ENCODE measurements at places on chromosomes 1 and 21.

- DNase-seq: no peak
Observed at GRCh38 chr1:205316161-205316566, 5.4 kb downstream of the NUAK2 start.

DNA sequence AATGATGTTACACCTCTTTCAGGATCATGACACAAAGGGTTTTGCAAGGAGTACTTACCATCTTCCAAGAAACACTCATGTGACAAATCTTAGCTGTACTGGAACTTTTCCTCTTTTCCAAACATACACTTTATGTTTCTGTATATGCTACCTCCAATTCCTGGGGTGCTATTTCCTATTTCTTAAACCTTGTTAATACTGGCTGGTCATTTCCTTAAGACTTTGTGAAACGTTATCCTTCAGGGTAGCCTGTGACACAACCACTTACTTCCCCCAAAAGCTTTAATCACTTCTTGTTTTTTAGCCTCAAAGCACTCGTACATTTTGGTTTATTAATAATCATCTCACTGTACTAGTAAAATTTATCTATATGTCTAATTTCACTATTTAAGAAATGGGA lies 39.4 kb downstream of the OR10Z1 start:
- no peak for DNase-seq

DNA sequence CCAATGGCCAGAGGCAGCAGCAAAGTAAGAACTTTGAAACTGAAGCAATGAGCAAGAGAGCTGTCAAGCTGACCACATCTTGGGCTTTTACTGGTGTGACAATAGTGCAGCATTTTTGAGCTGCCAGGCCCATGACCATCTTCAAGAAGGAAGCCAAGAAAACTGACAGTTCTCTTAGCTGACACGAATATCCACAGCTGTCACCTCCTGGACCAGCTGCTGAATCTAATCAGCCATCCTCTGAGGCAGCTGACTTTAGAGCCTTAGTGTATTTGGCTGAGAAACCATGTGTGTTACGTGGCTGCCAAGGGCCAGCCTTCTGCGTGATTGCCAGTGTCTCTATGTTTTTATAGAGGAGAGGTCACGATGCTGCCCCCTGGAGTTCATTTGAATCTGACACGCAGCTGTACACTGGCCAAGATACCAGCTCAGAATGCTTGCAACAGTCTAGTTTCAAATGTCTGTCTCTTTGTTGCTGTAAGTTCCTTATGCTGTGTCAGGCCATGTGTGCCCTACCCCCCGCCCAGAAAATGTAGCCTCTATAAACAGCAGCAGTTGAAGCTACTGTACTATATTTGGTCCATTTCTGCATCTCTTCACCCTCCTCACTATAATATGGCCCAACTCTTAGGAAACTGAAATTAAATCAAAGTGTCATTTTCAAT lies 39.7 kb downstream of the PALMD start:
- DNase-seq: peak; percentile 75

GRCh38 chr1:180533266-180533987 lies 25.3 kb upstream of the OVAAL start:
- peak; percentile 56 for DNase-seq

DNA sequence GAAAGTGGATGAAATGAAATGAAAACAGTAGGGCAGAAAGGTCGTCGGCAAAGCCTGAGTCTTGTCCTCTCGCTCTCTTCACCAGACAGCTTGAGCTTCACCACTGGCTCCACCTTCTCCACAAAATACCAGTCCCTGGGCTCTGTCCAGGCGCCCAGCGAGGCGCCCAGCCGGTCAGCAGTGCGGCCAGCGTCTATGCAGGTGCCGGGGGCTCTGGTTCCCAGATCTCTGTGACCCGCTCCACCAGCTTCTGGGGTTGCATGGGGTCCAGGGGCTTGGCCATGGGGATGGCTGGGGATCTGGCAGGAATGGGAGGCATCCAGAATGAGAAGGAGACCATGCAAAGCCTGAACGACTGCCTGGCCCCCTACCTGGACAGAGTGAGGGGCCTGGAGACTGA lies 600.5 kb upstream of the ZP4 start:
- DNase-seq: no peak

DNA sequence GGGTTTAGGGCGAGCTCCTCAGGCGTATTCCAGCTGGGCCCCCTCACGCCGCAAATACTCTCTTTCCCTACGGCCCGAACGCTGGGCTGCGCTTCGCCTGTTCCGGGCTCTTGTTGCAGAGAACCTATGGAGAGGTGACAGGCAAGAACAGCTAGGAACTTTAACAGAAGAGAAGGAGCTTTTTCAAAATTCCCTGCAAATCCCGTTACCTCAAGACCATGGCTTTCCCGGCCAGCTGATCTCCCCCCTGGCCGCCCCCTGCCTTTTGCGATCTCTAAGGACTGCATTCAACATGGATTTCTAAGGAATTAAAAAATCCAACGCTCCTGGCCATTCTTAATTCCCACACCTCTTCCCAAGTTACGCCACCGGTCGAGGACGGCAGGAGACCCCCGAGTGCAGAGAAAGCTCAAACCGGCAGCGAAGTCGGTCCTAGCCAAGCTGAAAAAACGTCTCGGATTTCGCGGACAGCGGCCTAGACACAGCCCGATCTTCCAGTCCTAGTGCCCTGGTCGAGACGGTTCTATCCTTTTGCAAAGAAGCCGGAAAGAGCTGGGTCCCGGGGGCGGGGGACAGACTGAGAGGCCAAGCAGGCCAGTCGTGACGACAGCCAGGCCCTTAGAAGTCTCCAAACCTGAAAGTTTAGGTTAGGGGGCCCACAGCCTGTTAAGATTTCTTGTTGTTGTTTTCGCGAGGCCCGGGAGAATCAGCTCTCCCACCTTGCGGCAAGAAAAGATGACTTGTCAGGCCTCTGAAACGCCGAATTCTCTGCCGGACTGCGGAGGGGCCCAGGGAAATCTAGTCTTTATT lies 1.1 kb upstream of the TBX15 start:
- DNase-seq: peak; percentile 6

DNA sequence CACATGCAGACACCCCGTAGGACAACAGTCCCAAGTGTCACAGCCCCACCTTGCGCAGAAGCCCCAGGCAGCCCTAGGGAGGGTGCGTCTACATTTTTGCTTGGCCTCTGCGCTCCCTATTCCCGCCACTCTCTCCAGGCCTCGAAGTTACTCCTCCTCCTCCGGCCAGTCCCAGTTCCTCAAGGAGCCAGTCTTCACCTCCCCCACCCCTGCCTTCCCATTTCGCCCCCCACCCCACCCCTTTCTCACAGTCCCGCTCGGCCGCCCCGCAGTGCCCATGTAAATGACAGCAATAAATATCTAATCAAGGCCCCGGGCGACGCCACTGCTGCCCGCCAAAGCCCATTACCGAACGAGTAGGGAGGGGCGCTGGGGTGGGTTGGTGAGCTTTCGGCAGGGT lies 3.2 kb downstream of the DMBX1 start:
- DNase-seq: no peak

DNA sequence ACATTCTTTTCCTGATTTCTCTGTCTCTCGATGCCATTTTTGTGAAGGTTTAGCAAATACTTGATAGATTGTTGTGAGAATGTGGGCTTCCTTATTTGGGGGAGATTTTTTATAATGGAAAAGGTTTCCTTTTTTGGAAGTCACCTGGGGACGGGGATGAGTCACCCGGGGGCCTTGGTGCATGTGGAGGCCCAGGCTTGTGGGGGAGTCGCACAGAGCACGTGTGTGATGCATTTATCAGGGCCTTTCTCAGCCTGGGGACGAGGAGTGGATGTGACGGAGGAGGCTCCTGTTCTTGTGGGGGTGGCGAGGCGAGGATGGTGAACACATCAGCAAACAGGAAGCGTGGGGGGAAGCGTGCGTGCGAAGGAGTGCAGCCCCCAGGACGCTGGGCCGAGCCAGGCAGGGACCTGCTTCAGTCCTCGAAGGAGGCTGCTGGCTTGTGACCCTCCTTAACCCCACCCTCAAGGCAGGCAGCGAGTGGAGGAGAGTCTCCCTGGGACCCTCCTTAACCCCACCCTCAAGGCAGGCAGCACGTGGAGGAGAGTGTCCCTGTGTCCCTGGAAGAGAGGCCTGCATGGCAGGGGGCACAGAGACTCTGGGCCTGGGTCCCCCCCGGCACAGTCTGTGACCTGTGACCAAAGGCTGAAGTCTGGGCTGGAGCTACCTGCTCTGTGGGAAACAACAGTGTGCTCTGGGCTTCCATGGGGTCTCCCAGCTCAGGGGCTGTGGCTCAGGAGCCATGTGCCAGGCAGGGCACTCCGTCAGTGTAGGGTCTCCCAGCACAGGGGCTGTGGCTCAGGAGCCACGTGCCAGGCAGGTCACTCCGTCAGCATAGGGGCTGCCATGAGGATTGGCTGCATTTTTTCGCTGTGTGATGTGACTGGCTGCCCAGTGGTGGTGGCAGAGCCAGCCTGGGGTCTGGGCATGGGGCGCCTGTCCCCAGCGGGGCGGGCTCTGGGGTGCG lies 57.2 kb downstream of the AGPAT3 start:
- DNase-seq: peak; percentile 48

GRCh38 chr1:215776336-215776735 lies 209.2 kb downstream of the KCTD3 start:
- no peak for DNase-seq

DNA sequence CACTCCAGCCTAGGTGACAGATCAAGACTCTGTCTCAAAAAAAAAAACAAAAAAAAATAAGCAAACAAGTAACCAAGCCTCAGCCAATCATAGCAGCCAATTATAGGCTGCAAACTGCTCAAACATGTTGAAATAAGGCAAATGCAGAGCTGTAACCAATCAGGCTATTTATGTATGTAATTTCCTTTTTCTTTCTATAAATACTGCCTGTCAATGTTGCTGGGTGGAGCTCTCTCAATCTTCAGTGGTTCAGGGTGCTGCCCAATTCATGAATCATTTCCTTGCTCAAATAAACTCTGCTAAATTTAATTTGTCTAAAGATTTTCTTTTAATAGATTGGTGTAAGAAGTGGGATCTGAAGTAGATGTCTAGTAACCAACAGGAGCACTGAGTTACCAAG lies 11.6 kb upstream of the CD1D start:
- no peak for DNase-seq

GRCh38 chr1:168832661-168833060 lies 103.7 kb upstream of the DPT start:
- no peak for DNase-seq

DNA sequence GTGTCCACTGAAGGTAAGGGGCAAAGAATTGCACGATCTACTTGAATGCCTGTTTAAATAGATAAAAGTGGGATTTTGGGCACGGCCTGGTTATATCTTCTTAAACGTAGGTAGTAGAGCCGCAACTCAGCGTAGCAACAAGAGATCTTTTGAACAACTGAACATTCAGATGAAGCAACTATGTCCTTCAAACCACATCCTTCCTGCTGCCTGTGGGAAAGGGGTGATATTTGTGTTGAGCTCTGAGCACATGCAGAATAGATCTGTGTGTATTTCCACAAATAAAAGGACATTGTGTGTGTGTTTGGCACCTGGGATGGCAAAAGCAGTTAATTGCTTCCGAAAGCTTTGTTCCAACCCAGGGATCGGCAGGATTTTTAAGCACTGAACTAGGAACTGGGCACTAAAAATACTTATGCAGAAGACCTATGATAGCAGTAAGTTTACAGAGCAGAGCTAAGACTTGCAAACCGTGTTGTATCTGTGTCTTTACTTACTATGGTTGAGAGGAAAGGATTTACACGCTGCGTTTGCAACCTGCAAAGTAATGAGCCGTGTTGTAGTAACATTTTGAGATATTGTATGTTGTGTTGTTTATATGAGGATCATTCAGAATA lies 333.4 kb downstream of the CHRM3 start:
- no peak for DNase-seq

- DNase-seq: no peak
Observed at GRCh38 chr1:31764312-31765040, at the start of gene ADGRB2. TSS of gene ADGRB2 (minus strand) at chr1:31764340. CDS start at chr1:31757221, 7,119 bp downstream.

DNA sequence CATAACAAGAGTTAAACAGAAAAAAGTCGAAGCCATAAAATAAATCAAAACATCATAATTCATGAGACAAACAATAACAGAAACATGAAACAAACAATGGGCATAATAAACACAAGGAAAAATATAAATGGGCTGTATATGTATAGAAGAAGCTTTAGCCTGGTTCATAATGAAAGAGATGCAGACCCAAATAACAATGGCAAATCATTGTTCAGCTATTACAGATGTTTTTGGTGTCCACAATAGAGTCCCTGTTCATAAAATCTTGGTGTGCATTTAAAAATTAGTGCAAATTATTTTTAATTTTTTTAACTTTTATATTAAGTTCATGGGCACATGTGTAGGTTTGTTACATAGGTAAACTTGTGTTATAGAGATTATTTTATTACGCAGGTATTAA lies 1185.9 kb upstream of the B3GALT2 start:
- DNase-seq: no peak

- no peak for DNase-seq
Observed at GRCh38 chr1:221695301-221695700, 46.6 kb downstream of the DUSP10 start.

DNA sequence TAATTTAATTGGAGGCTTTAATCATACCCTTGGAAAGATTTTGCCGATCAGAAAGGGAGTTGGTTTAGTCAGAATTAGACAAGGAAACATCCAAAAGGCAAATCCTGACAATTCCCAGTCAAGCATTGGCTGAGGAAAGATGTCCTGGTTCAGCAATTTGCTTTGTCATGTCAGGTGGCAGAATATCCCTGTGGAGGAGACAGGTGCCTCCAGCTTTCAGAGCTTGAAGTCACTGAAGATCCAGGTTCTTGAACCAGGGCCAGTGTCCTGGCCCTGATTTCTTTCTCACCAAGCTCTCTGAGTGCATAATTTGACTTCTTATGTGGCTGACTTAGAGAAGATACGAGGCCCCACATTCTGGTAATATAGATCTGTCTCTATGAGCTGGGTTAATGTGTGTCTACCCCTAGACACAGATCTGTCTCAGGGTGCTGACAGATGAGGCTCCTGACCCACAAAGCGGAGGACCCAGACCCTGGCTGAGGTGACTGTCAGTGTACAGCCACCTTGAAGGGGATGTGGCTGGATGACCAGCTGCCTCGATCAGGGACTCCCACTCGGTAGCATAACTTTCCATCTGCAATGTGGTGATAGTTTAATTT lies 118.9 kb downstream of the HHAT start:
- DNase-seq: no peak

DNA sequence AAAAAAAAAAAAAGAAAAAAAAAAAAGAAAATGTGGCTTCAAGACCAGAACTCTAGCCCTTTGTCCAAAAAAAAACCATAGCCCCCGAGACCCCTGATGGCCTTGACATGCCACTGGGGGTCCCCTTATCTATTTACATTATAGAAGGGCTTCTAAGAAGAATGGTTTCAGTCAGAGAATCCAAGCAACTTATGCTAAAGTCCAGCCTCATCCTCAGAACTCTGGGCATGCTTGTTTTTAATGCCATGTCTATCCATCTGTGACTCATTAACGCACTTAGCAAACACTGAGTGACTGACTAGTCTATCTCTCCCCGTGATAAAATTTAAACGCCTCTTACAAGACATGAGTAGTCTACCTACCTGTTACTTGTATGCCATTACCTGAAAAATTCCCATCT lies 29.3 kb downstream of the ERG start:
- no peak for DNase-seq

GRCh38 chr1:59947047-59947938 lies 20.7 kb upstream of the CYP2J2 start:
- peak; percentile 62 for DNase-seq

DNA sequence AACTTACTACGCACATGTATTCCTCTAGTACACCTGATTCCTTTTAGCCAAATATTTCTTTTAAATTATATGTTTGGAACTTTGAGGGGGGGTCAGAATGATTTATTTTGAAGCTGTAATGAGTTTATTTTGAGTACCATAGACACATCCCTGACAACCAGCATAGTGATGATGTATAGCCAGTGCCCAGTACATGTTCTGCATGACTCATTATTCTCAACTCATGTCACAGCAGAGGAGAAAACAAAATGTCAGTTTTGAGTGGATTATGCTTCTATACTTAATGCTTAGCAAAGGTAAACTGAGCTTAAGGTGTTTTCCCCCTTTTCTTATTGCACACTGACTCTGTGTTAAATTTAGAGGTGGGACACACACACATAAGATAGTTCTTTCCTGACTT lies 22.4 kb upstream of the LEPR start:
- DNase-seq: no peak
